ENCODE measurements at places on chromosomes 16 and 17.

- peak overlapping the region; percentile 20 for H3K27ac ChIP-seq
- peaks cover 40% of the 10 kb centered on the region for H3K4me1 ChIP-seq
- peaks cover 2% of the 10 kb centered on the region for H3K27me3 ChIP-seq
- no peak for DNase-seq
- no peak overlapping the region for H3K4me3 ChIP-seq
These were observed 38.5 kb downstream of the TMEM235 start for GRCh38 chr17:78269955-78270381.

DNA sequence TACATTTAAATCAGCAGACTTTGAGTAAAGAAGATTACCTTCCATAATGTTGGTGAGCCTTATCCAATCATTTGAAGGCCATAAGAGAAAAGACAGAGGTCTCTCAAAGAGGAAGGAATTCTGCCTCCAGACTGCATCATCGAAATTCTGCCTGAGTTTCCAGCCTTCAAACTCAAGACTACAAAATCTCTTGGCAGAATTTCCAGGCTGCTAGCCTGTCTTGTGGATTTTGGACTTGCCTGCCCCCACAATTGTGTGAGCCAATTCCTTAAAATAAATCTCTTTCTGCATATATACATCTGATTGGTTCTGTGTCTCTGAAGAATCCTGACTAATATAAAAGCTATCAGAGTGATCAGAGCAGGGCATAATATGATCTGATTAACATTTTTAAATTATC, 216.6 kb upstream of the CPHXL start:
- H3K27ac ChIP-seq, result no peak overlapping the region
- H3K36me3 ChIP-seq, result no peaks in the 10 kb centered on the region
- H3K27me3 ChIP-seq, result no peaks in the 10 kb centered on the region
- no peak overlapping the region for H3K4me3 ChIP-seq
- DNase-seq, result no peak

DNA sequence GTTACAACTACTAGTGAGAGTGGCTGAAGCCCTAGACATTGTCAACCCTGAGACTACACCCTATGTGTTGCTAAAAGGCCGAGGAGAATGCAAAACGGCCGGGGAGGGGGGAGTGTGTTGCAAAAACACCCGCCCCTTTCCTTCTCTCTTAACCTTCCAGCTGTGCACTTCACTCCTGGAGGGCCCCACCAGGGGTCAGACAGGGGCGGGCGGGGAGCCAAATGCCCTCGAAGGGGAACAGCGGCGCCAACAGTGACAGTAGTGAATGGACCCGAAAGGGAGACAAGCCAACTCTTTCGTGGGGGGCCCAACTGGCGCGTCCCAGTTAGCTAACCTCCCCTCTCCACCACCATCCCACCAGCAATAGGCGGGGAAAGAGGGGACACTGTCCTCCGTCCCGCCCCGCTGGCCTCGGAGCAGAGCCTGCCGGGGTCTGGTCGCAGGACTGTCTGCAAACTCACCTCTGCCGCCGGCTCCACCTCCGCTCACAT, 352 bp downstream of the MARF1 start:
- peak overlapping the region; percentile 87 for H3K4me3 ChIP-seq
- DNase-seq, result peak; percentile 87
- H3K27me3 ChIP-seq, result no peaks in the 10 kb centered on the region
- H3K36me3 ChIP-seq, result peaks cover 17% of the 10 kb centered on the region

DNA sequence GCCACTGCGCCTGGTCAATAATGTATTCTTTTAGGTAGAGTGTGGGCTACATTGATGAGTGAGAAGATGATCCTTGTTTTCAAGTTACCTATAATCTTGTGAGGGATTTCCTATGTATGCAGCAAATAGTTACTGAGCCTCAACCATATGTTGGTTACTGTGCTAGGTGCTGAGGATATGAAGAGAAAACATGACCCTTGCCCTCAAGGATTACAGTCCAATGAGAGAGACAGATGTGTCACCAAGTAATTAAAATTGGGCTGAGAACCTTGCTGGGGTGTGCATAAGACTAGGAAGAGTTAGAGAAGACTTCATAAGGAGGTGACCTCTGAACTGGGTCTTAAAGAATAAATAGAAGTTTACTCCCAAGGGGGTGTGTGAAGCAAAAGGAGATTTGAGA, 7.4 kb downstream of the POLR2A start:
- DNase-seq, result no peak
- H3K4me3 ChIP-seq, result no peak overlapping the region
- no peak overlapping the region for H3K27ac ChIP-seq
- H3K27me3 ChIP-seq, result no peaks in the 10 kb centered on the region
- H3K4me1 ChIP-seq, result peaks cover 42% of the 10 kb centered on the region

DNA sequence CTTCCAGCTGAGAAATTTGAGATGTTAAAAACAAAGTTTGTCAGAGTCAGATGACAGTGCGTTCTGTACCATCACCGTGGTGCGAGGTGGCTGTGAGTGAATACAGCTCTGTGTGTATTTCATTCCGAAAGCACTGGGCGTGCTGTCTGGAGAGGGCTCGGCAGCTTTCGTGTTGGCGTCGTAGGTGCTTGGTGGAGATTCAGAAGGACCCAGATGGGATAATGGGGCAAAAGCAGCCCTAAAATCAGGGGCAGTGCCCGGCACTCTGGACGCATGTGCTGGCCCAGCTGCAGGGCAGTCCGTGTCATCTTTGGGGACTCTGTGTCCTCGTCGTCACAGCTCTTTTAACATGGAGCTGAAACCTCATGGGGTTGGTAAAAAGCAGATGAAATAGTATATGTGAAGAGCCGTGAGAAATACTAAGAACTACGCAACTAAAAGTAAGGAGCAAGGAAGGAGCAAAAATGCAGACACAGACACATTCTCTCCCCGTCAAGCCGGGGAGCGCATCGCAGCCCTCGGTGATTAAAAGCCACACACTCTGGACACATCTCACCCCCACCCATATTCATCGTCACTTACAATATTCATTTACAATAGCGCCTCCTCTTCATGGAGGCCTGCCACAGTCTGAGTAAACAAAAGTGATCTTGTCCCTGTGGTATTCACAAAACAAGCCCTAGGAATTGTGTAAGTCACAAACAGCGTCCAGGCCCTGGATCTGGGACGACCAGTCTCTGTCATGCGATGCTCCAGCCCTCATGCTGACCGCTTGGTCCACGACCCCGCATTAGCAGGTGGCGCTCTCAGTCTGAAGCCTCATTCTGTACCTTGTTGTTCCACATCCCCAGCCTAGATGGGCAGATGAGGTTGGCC, 206.7 kb downstream of the RPTOR start:
- no peak overlapping the region for H3K4me3 ChIP-seq
- H3K4me1 ChIP-seq, result peaks cover 15% of the 10 kb centered on the region
- peaks cover 14% of the 10 kb centered on the region for H3K36me3 ChIP-seq
- H3K27me3 ChIP-seq, result no peaks in the 10 kb centered on the region
- H3K27ac ChIP-seq, result peak overlapping the region; percentile 43
- no peak for DNase-seq

- peaks cover 16% of the 10 kb centered on the region for H3K4me1 ChIP-seq
- H3K4me3 ChIP-seq, result peak within 1 kb of the TSS; percentile 71
- no peaks in the 10 kb centered on the region for H3K27me3 ChIP-seq
- DNase-seq, result peak; percentile 88
- H3K27ac ChIP-seq, result no peak within 1 kb of the TSS
- no peaks in the 10 kb centered on the region for H3K36me3 ChIP-seq
These were observed at the start of gene RDM1 for GRCh38 chr17:35930211-35931065. Gene RDM1, minus strand, starts transcription at chr17:35930773. Its CDS starts 46 bp downstream, at chr17:35930727.

DNA sequence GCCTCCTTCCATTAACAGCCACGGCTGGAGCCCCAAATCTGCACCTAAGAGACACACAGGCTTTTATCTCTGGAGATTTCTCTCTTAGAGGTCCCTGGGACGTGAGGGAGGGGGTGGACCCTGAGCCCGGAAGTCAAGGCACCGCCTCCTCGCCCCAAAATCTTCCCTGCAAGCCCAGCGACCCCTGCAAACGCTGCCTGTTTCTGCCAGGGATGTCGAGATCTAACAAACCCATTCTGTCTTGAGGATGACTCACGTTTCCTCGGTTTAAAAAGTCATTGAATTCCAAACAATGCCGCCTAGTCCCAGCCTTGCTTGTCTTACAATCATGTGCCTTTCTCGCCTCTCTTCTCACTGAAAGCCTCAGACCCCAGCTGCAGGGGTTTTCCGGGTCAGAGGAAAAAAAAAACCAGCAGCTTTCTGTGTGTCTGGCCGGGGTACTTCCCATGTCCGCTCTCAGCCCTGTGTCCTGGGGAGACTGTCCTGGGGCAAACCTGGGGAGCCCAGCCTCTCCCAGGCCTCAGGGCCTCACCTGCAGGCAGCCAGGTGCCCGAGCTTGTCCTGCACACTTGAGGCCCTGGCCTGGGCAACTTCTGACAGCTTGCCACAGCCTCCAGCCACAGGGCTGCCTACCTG, 15.4 kb downstream of the ARL2BP start:
- peaks cover 16% of the 10 kb centered on the region for H3K4me1 ChIP-seq
- H3K36me3 ChIP-seq, result no peaks in the 10 kb centered on the region
- no peak for DNase-seq
- peak overlapping the region; percentile 78 for H3K27ac ChIP-seq

DNA sequence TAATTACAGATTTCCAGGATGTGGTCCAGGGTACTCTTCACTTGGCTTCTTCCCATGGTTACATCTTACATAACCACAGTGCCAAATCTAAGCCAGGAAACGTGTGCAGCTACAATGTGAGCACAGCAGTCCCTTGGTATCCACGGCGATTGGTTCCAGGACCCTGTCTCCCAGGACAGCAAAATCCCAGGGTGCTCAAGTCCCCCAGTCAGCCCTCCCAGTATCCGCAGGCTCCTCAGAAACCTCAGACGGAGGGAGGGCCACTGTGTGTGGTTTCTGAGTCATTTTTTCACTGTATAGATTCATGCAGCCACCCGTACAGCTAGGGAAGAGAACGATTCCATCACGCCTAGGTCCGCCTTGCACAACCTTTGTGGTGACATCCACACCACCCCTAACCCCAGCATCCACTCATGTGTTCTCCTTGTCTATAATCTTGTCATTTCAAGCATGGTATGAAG, 11.1 kb upstream of the ATP2C2 start:
- no peak overlapping the region for H3K27ac ChIP-seq
- H3K4me1 ChIP-seq, result no peaks in the 10 kb centered on the region
- H3K36me3 ChIP-seq, result no peaks in the 10 kb centered on the region
- H3K27me3 ChIP-seq, result peaks cover 47% of the 10 kb centered on the region

DNA sequence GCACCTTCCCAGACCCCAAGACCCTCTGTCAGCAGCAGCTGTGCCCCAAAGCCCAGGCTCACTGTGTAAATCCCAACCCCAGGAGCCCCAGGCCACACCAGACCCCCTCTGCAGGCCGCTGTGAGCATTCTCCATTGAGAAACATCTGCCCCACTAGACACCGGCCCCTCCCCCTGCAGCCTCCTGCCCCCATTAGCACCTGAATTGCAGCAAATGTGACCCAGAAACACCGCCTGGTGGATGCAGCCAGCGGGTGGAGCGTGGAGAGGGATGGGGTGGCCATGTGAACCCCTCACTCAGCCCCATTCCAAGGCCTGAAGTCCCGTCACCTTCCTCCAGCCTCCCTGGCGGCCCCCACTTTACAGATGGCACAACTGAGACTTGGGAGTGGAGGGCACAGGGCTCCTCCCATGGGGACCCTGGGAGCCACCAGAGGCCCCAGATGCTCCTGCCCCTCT, 2.2 kb downstream of the UBALD1 start:
- H3K36me3 ChIP-seq, result no peaks in the 10 kb centered on the region
- no peak overlapping the region for H3K4me3 ChIP-seq
- no peak overlapping the region for H3K27ac ChIP-seq
- H3K27me3 ChIP-seq, result no peaks in the 10 kb centered on the region
- no peak for DNase-seq
- peaks cover 34% of the 10 kb centered on the region for H3K4me1 ChIP-seq

DNA sequence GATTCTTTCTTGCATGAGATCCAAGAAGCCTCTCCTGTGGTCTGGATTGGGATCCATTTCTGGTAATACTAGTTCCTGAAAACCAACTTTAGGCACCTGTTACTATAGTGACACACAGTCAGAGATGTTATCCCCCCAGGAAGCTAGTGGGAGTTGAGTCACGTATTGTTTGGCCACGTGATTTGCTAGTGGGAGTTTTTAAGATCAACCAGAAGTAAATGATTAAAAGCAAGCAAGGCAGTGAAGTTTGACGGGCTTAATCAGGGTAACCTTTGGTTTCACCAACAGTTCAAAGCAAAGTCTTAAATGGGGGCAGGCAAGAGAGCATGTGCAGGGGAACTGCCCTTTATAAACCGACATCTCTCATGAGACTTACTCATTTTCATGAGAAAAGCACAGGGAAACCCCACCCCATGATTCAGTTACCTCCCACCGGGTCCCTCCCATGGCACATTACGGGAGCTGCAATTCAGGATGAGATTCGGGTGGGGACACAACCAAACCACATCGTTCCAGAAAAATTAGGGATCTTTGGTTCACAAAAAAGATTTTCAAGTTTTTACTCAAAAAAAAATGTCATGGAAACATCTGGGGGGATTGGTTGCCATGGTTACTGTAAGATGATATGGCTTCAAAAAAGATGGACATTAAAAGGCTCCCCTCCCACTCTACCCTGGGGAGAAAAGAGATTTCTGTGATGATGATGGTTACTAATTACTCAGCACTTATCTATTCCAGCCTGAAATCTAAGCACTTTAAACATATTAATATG, 483.1 kb upstream of the ERCC4 start:
- H3K4me3 ChIP-seq, result no peak overlapping the region
- H3K36me3 ChIP-seq, result no peaks in the 10 kb centered on the region
- no peak overlapping the region for H3K27ac ChIP-seq
- no peaks in the 10 kb centered on the region for H3K4me1 ChIP-seq
- no peaks in the 10 kb centered on the region for H3K27me3 ChIP-seq

DNA sequence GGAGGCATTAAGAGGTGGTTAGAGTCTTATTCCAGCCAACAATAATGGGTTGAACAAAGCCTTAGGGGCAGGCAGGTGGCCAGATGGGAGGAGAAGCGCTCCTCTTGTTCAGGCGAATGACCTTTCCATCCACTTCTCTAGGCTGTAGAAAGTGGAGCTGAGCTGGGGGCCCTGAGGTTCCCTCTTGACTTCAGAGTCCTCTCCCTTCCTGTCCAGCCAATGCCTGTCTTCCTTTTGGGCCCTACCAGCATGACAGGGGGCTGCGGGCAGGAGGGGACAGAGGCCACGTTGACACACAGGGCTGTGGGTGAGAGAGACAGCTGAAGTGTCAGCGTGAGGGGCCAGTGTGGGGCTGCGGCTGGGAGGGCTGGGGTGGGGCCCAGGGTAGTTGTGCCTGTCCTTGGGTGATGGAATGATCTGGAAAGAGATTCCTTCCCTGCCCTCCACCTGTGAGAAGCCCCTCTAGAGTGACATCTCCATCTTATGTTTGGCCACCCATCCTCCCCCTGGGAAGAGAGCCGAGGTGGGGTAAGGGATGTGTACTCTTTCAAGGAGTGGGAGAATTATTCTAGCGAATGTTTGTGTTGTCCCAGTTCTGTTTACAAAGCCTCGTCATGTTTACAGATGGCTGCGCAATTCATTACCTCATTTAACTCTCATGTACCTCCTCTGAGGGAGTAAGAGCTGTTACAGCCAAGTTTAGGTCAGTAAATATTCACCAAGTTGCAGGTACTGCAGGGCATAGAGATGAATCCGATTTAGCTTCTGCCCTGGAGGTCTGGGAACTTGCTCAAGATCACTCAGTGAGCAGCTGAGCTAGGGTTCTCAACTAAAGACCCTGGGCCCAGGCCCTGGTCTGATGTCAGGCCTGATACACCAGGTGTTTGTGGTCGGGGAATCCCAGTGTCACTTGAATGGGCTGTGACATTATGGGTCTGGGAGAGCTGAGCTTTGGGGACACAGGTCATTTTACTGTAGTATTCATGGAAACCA, 3.3 kb downstream of the ERBB2 start:
- H3K27me3 ChIP-seq, result no peaks in the 10 kb centered on the region
- no peak overlapping the region for H3K27ac ChIP-seq
- H3K4me1 ChIP-seq, result peaks cover 34% of the 10 kb centered on the region
- no peak for DNase-seq
- no peak overlapping the region for H3K4me3 ChIP-seq
- H3K36me3 ChIP-seq, result no peaks in the 10 kb centered on the region
